Renal pelvis (tissue), 12 donors: ENCODE measurements at places on chromosomes 13 and 19. TPM values are rescaled to one million over a fixed set of nuclear protein-coding genes. Genes with fewer than 3 reads are reported as not detected.

Gene TUBB4A
- 36.7 TPM for polyA plus RNA-seq

Gene MIA
- 2.5 TPM for polyA plus RNA-seq

Gene NLRP7
- not detected for polyA plus RNA-seq

Gene SIGLEC12
- 0.19 TPM for polyA plus RNA-seq

Gene FCAR
- polyA plus RNA-seq = 0.21 TPM

Gene CDC42EP5
- polyA plus RNA-seq = 46.5 TPM

Gene CNN1
- 3.3 TPM for polyA plus RNA-seq

Gene TJP3
- polyA plus RNA-seq = 14.5 TPM

Gene EPS8L1
- 91.8 TPM for polyA plus RNA-seq

Gene KIR2DL3
- not detected for polyA plus RNA-seq

Gene OR7A5
- not detected for polyA plus RNA-seq

Gene KLHL1
- 0.78 TPM for polyA plus RNA-seq

Gene SPRYD7
- 10.7 TPM for polyA plus RNA-seq

Gene PSG1
- polyA plus RNA-seq = not detected

Gene SSBP4
- 99.9 TPM for polyA plus RNA-seq

Gene TTC9B
- 0.10 TPM for polyA plus RNA-seq

Gene ZNF443
- 10.2 TPM for polyA plus RNA-seq

Gene ANKLE1
- 1.9 TPM for polyA plus RNA-seq

Gene MBD3
- 70.0 TPM for polyA plus RNA-seq

Gene SPACA4
- 0.23 TPM for polyA plus RNA-seq

Gene FUT2
- 3.3 TPM for polyA plus RNA-seq

Gene LILRA1
- polyA plus RNA-seq = 0.53 TPM

Gene PSG2
- polyA plus RNA-seq = not detected
